Endothelial cell (in vitro differentiated cells): ENCODE measurements at places on chromosomes 1 and 21.
A peak's percentile ranks its signal among the peaks of the same experiment; 100 is the strongest.

- DNase-seq: no peak
These were observed 56.7 kb upstream of the NTPCR start for GRCh38 chr1:232893481-232894313.

DNA sequence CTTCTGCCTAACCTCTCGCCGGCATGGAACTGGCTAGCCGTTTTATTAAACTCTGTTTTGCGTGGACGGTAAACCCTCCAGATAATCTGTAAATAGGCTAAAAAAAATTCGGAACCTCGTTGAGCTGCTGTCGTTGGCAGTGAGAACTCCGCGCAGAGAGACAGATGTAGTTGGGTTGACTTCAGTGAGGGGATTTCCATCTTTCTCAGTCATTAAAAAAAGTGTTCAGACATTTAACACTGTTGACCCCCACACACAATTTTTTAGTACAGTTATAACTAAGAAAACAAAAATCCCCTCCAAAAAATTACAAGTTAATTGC is 464 bp downstream of the PARK7 start:
- no peak for DNase-seq

DNA sequence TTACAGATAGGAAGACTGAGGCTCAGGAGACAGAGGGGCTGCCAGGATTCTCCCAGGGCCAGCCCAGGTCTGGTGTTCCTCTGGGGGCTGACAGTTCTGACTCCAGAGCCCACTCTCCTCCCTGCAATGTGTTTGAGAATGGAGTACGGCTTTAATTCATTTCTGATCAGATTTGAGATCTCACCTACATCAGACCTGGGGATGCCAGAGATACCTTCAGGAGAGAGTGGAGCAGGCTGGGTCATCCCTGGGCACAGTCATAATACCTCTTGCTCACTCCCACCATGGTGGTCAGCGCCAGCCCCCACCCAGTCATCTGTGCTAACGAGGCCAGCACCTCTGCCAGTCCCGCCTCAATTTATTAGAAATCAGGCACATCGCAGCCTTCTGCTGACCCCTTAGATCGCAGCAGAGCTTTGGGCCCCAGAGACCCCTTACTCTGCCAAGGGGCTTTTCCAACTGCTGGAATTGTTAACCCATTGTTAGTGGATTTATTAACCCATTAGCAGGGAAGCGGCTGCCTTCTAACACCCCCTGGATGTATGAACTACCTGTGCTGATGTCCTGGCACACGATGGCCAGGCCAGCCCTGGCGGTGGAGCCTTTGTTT is 352.1 kb downstream of the MATN1 start:
- DNase-seq: no peak

DNA sequence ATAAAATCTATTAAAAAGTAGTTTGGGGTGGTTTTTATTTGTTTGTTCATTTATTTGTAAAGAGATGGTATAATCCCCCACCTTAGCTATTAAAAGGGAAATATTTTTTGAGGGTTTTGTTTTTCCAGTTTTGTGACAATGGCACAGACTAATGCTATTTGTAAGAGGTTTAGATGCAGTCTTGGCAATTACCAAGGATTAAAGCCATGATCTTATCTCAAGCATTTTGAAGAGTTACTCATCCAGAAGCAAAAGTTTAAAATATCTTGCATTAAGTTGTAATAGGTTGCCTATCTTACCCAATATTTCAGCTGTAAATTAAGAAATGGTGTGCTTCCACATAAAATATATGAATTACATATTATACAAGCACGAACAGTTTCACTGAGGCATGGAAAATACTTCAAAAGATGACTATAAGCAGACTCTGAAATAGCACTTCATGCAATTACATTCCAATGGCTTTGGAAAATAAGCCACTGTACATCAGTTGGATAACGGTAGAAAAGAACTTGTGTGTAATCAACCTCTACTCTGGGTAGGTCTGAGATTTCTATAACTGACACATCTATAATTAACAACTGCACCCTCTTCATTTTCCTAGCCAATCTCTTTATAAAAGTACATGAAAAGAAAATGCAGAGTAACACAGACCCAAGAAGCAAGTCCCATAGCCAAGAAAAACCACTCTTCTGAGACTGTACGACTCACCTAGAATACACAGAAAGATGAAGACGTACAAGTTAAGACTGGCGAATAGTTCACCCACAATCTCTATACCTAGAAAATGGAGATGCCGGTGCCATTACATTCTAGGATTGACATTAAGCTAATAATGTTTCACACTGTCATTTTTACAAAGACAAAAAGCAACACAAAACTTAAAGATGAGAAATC is 95.2 kb downstream of the PTPN14 start:
- DNase-seq: no peak

GRCh38 chr1:160682983-160683865 is 28.4 kb downstream of the CD48 start:
- no peak for DNase-seq

DNA sequence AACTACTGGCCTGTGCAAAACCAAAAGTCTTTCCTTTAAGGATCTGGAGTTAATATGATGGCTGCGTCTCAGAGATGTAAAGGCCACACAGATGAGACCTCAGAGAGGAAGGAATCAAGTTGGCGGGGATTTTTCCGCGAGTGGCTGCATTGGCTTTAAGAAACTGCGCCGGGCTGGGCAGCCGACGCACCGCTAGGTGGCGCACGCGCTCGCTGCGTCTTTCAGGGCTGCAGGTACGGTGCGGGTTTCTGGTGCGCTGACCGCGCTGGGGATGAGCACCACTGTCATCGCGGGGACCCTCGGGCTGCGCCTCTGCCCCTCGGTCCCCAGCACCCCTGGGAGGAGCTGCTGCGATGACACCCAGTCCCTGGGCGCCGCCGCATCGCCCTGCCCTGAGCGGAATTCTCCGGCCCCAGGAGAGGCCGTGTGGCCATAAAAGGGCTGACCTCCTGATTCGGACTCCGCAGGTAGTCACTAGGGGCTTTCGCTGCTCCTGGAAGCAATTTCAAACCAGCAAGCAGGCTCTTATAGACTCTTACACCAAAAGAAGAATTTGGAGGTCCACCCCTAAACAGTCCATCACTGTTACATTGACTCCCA is 241.0 kb downstream of the KCNJ6 start:
- peak; percentile 77 for DNase-seq

GRCh38 chr1:23122023-23122748 is 46.5 kb downstream of the LUZP1 start:
- no peak for DNase-seq

- no peak for DNase-seq
These were observed 1.5 kb upstream of the SYDE2 start for GRCh38 chr1:85202092-85202863.

DNA sequence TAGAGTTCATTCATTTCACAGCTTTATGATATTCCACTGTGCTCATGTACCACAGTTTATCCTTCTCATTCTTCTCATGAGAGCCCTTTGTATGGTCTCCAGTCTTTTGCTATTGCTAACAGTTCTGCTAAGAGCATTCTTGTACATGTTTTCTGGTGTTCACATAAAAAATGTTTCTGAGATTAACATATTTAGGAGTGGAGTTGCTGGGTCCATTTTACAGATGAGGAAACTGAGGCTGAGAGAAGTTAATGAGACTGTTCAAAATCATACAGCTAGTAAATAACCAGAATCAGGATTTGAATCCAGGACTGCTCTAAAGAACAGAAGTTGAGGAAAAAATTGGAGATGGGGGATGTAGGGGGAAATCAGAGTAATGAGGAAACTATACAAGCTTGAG is 28.8 kb upstream of the RGS16 start:
- no peak for DNase-seq

GRCh38 chr1:179828554-179829110 is 49.0 kb downstream of the TOR1AIP2 start:
- DNase-seq: no peak

- DNase-seq: no peak
These were observed 74.3 kb downstream of the TNFSF18 start for GRCh38 chr1:172976222-172977041.

DNA sequence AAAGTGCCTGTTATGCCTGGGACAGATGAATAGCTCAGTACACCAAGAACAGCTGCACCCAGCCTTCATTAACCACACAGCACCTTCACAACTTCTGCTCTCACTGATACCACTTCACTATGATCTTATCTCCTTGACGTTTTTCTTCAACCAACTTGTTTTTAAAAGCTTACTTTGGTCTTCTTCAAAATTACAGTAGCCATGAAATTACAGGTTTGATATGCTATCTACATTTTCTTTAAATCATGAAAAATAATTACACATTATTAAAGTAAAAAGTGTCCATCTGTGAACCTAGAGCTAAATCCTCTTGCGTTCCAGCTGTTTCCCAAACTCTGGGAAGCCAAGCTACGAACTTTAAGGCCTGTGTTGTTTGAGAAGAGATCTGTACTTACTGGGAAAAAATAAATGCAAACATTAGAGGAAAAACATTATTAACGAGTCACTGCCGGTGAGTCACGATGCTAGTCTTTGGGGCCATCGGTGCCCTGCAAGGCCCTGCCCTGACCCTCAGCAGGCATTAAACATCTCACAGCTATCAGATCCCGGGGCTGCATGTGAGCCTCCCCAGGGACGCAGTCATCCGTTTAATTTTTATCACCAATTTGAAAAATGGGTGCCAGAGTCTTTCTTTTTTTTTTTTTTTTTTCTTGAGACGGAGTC is 56.3 kb upstream of the GPR153 start:
- no peak for DNase-seq

DNA sequence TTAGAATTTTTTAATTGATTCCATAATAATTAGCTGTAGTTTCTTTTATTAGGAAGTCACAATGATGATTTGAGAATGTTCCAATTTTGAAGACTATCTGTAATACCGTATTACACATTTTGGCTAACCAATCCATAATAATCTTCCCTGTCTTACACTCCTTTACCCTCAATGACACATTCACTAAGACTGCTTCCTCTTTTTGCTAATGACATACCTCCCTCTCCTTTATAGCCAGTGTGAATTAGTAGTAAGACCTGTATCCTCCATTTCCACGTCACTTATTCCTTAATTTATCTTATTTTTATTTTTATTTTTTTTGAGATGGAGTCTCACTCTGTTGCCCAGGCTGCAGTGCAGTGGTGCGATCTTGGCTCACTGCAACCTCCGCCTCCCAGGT is 10.1 kb downstream of the KDM1A start:
- no peak for DNase-seq

GRCh38 chr1:166383137-166383536 is 216.3 kb upstream of the FAM78B start:
- no peak for DNase-seq

DNA sequence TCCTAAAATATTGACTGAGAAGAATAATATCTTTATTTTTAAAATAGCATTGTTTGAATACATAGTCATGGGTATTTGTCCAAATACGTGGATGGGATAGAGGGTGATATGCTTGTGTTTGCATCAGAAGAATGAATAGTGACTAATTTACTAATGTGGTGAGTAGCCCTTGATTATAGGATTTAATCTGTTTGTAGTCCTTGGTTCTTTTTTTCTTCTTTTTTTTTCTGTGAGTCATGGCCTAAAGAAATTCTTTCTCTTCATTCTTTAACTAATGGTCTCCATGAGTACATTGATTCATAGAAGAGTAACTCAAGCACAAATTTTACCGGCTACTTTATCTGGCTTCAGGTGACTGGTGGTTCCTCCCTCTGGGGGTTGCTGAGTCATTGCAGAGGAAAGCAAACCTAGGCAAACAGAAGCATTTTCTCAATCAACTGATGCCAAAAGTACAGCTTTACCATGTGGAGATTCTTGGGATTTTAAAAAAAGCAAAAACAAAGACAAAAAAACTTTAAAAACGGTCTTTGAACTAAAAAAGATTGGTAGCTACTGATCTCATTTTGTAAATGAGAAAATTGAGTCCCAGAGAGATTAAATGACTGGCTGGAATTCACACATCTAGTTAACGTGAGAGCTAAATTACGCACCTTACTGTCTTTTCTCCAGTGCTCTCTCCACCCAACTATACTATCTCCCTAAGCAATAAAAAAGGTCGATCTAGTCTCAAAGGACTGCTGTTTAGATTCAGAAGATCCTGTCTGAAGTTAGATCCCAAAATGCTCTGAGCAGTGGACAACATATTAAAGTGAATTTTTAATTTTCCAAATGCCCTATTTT is 40.5 kb downstream of the AK5 start:
- no peak for DNase-seq

- DNase-seq: no peak
These were observed 25.6 kb upstream of the ENO1 start for GRCh38 chr1:8903908-8904650.

GRCh38 chr1:41581216-41582003 is 96.9 kb upstream of the EDN2 start:
- DNase-seq: no peak

DNA sequence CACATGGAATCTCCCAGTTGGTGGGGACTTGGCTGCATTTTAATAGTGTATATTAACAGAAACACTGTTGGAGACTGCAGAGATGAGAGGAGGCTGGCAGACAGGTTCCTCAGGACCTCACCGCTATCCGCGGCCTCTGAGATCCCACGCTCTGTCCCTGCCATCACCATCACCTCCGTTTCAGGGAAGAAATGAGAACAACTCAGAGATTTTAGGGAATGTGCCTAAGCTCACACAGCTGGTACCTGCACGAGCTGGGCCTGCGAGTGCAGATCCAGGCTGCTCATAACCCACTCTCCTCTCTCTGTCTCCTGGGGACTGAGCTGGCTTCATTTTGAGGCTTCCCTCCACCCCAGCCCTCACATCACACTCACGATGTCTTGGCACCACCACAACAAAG is 62.0 kb downstream of the UMODL1 start:
- DNase-seq: no peak

DNA sequence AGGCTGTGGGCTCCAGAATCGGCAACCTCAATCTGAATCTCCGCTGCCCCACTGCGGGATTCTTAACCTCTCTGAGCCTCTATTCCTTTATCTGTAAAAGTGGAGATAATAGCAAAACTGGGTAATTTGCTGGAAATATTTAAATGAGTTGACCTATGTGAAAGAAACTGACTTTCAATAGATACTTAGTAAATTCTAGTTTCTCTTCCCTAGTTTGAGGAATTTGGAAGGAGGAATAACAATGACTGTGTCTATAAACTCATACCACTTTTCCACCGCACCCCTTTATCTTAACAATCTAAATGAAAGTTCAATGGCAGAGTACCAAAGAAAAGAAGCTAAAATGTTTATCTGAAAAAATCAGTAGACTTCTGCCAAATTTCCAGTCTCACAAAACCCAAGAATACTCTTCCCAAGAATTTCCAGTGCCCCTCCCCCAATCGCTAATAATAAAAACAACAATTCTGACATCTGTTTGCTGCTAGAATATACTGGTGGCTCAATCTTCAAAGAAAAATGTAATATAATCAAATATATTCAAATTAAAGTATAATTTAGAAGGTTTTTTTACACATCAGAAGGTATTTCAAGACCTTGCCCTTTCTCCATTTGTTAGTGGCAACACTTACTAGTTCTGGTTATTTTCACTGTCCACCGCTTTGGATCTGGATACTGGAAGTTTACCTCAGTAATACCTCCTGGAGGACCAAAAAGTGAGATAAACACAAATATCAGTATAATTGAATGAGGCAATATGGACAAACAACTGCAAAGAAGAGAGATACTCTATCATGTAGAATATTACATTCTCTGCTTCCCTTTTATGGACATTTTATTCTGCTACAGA is 171.2 kb downstream of the LTN1 start:
- DNase-seq: no peak

DNA sequence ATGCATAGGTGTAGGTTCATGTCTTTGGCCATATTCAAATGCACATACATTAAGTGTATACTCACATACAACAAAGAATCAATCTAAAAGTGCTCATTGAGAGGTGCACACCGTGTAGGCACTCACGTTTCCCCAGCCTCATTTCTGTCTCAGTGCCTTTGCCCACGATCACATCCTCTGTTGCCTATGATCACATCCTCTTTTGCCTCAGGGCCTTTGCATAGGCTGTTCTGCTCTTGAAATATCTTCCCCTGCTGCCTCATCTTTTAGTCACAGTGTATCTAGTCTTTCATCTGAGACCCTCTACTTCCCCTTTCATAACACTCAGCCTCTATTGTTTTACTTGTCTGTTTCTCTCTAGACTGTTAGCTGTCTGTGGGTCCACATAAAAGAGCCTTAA is 69.3 kb downstream of the FOXD2 start:
- DNase-seq: no peak
